GDM1 (cell line): ENCODE measurements at places on chromosomes 5 and 9.

DNA sequence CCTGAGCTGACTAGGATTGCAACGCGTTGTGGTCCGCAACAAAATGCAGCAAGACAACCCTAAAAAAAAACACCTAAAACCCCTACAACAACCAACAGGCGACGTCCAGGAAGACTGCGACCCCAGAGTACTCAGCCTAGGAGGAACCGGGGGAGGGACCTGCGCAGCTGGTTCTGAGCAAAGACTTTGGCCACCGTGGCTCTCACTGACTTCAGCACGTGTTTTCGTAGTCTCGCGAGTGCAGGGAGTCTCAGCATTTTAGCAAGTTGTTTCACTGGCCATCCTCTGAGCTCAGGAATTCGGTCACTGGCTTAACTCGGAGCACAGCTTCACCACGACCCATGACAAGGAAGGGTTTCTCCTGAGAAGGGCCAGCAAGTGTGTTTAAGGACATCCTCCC is 8.6 kb upstream of the ZDHHC11 start:
- DNase-seq = no peak

DNA sequence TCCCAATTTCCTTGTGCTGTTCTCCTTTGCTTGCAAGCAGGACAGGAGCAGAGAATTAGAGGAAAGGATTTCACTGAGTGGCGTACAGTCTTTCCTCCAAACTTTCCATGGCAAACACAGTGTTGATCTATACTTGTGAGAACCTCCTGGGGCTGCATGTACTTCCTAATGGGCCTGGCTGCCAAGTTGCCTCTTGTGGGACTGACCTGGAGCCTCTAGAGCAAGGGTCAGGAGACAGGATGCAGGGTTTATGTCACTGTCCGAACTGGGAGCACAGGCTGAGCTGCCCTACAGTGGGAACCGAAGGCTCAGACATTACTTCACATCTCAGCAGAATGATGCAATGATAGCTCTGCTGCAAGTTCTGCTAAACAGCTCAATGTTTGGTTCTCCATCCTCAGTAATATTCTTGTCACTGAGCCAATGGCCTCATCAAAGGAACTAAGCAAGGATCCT is 102.3 kb downstream of the ENC1 start:
- no peak for DNase-seq

GRCh38 chr5:68140763-68141162 is 74.8 kb upstream of the PIK3R1 start:
- no peak for DNase-seq

- no peak for DNase-seq
Measured at GRCh38 chr9:127162046-127162863, 39.8 kb upstream of the ANGPTL2 start.

GRCh38 chr9:28267351-28267750 is 694.1 kb upstream of the C9orf72 start:
- DNase-seq = no peak

DNA sequence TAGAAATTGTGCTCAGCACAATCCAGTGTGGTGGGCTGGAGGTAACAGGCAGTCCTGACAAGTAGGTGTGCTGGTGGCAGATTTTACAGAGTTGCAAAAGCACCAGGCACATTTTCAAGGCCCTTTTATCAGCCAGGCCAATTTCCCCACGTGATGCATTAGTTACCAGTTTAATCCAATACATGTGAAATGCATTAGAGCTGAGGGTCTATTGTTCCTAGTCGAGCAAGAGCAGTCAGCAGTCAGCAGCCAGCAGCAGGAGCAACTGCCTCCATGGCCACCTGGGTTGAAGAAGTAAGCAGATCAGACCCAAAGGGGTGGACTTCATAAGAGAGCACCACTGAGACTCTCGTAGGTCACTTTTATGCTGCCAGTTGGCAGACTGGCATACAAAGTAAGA is 76.7 kb downstream of the EPB41L4A start:
- no peak for DNase-seq

DNA sequence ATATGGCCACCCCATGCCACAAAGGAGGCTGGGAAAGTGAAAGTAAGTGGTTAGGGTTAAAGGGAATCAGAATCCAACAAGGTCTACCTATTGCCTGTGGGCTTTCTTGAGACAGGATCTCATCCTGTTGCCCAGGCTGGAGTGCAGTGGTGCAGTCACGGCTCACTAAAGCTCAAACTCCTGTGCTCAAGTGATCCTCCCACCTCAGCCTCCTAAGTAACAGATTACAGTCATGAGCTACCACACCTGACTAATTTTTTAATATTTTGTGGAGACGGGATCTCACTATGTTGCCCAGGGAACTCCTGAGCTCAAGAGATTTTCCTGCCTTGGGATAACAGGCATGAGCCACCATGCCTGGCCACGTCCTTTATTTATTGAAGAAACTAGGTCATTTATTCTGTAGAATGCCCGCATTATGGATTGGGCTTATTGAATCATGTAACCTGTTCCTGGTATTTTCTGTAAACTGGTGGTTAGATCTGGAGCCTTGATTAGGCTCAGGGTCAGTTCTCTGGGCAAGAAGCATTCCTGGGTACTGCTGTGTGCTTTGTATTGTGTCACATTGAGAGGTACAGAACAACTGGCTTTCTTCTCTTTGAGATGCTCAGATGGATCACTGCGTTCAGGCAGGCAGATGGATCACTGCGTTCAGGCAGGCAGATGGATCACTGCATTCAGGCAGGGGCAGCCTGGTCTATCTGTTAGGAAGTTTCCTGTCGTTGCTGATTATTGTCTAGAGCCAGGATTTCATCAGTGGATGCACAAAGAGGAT is 41.6 kb downstream of the ERGIC1 start:
- no peak for DNase-seq

GRCh38 chr5:132387640-132388117 is 18.2 kb downstream of the SLC22A5 start:
- peak; percentile 30 for DNase-seq

- DNase-seq = no peak
Measured at GRCh38 chr5:170423692-170424091, 34.5 kb upstream of the KCNMB1 start.

GRCh38 chr5:107607671-107608345 is 62.9 kb downstream of the EFNA5 start:
- no peak for DNase-seq

- peak; percentile 54 for DNase-seq
Measured at GRCh38 chr5:14153932-14154731, 11.0 kb downstream of the TRIO start.

GRCh38 chr9:92474587-92474986 is 7.7 kb downstream of the ASPN start:
- no peak for DNase-seq

DNA sequence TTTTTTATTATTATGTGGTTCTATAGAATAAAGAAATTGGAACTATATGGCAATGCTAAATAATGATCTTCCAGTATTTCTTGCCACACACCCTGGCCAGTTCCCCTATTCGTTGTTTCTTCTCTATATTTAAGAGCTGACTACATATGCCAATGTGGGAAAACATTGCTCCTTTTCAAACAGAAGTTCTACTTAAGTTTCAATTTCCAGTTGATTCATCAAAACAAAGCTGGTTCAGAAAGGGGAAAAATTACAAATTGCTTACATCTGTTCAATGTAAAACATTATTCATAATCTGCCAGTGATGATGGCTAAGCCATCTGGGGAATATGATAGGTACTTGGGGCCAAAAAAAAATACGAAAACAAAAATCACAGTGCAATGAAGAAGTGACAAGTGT is 76.9 kb downstream of the ST8SIA4 start:
- no peak for DNase-seq

GRCh38 chr5:119055294-119055693 is 15.6 kb upstream of the DMXL1 start:
- DNase-seq = no peak

- no peak for DNase-seq
Measured at GRCh38 chr5:138844812-138845513, 30.2 kb downstream of the LRRTM2 start.

- DNase-seq = no peak
Measured at GRCh38 chr9:129983891-129984290, 59.1 kb downstream of the FNBP1 start.

- no peak for DNase-seq
Measured at GRCh38 chr9:132141948-132142594, 19.8 kb upstream of the NTNG2 start.

- no peak for DNase-seq
Measured at GRCh38 chr5:133393776-133394476, 218.4 kb downstream of the FSTL4 start.

DNA sequence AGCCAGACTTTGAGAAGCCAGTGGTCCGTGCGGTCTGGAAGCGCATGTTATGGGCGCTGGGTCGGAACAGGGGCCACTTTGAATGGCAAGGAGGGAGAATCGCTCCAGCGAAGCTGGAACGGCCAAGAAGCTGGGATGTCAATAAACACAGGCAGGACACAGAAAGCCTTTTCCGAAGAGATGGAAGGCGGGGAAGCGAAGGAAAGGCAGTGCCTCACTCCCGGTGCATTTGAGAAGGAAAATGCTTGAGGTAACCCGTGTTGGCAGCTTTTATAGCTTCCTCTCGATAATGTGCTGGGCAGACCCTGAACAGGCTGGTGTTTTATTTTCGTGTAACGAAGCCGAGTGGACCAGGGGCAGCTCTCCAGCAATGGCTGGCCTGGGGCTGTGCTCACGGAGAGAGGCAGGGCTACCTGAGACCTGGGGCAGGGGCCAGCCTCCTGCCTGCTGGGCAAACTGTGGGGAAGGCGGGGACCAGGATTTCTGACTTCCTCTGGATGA is 84.2 kb upstream of the SPRY4 start:
- no peak for DNase-seq

DNA sequence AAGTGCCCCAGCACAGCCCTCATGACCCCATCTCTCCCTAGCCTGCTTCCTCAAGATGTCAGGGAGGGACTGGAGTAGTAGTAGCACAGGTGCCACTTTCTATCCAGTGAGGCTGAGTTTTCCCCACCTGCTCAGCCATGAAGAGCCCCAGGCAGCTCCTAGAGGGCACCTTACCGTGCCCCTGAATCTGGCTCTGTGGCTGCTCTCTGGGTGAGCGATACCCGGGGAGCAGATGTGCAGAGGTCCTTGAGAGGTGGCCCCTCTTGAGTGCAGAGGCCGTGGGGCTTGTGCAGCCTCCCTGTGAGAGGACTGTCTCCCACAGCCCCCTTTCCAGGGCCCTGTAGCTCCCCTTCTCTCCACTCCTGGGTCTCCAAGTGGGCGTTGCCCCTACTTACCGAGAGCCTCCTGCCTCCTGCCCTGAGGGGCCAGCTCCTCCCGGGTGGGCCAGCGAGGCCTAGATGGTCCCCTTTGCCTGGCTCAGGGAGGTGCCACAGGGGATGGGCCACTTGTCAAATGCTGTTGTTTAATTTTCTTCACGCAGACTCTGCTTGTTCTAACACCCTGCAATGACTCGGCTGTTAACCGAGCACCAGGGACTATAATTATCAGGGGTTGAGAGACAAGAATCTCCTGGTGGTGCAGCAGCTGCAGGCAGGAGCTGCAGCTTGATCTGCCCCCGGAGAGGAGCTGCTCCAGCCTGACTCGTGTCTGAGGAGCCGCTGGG is 29.6 kb upstream of the PITX1 start:
- DNase-seq = no peak

DNA sequence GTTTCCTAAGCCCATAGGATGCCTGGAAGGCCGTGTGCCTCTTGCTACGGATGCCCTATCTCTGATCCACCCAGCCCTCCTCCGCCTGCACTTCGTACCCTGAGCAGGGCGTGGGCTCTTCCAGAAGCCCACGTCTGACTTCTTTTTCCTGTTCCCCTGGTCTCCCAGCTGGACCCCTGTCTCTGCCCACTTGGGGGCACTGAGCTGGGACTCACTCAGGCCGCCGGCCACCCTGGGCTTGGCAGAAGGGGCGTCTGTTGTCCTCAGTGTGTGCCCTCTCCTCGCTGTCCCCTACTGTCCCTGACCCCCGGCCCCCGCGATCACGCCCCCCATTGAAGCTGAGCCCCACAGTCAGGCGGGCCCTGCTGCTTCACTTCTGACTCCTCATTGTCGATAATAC is 22.0 kb upstream of the RXRA start:
- DNase-seq = no peak

DNA sequence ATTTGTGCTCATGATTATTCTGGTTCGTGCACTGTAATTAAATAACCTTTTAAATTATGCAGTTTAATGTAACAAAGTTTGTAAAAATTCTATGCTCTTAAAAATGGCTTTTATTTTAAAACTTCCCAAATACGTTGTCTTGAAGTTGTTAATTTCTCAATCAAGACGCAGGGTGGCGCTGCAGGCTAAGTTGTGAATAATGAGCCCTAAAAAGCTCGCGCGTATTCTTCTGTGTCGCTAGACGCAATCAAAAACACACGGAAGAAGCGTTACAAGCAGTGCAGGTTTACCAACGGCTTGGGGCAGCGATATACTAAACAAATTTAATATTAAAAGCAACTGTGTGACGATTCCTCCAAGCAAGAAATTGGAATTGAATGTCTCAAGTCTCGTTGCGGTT is at the start of gene PCDHB4:
PCDHB4 (plus strand) TSS at position 256 of the 400 bp plus-strand sequence. CDS start 181 bp downstream, outside the sequence.
- no peak for DNase-seq

DNA sequence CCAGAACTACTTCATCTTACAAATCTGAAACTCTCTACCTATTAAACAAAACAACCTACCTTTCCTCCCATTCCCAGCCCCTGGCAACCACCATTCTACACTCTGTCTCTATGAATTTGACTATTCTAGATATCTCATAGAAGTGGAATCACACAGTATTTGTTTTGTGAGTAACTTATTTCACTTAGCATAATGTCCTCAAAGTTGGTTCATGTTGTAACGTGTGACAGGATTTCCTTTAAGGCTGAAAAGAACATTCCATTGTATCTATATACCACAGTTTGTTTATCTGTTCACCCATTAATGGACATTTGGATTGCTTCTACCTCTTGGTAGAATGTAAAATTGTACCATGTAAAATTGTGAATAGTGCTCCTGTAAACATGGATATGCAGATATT is 70.1 kb upstream of the NXNL2 start:
- DNase-seq = no peak

DNA sequence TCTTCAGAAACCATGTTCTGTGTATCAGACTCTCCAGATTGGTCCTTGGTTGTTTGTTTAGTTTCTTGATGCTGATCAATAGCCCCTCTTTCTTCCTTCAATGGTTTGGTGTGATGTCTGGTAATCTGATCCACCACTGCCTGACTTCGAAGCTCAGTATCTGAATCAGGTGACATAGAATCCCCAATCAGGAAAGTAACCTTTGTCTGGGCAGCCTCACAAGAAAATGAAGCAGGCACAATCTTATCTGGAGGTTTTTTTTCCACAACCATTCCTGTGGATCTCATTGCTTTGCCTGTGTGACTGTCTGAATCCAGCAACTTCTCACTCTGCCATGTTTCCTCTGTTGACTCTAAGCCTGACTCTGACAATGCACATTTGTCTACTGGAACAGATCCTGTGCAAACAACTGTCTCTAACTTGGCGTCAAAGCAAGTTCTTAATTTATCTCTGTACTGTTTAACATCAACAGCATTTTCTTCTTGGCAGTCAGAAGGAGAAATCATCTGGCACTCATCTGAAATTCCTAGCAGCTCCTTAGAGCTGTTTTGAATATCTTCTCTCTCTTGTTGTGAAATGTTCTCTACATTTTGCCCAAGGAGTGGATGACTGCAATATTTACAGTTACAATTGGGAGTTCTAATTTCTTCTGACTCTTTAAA is 37.1 kb upstream of the RAPGEF6 start:
- no peak for DNase-seq

GRCh38 chr5:82859451-82860140 is 217.6 kb downstream of the TMEM167A start:
- no peak for DNase-seq
